Stimulated activated CD8-positive, alpha-beta memory T cell treated with anti-CD3 and anti-CD28 coated beads, Interleukin-12 subunit alpha, Interleukin-12 subunit beta, amount 100 ng/mL, for 1 hour (primary cell): ENCODE measurements at places on chromosomes 4 and X.

- no peak for DNase-seq
Observed at GRCh38 chrX:24493740-24494581, 28.9 kb downstream of the PDK3 start.

GRCh38 chrX:115311139-115311538 lies 21.6 kb downstream of the LUZP4 start:
- no peak for DNase-seq

GRCh38 chrX:68304602-68305001 lies 128.7 kb downstream of the OPHN1 start:
- no peak for DNase-seq

- DNase-seq = no peak
Observed at GRCh38 chr4:15776871-15777648, 1.1 kb upstream of the CD38 start.

GRCh38 chr4:161900110-161900509 lies 263.7 kb downstream of the FSTL5 start:
- DNase-seq = no peak

DNA sequence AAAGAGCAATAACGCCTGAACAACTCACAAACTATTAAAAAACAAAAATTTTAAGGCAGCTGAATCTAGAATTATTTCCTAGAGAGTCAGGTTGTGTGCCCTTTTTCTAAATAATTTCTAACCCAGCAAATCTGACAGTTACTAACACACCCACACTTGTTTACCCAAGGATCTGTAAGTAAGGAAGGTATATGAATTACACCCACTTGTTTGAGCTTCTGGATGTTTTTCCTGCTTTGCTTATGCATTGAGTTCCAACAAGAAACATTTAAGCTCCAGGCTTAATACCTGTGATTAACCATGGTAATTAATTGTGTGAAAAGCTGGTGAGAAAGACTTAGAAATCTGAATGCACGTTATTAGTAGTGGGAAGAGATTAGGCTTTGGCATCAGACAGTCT lies 1.5 kb downstream of the NIPAL1 start:
- DNase-seq = no peak

DNA sequence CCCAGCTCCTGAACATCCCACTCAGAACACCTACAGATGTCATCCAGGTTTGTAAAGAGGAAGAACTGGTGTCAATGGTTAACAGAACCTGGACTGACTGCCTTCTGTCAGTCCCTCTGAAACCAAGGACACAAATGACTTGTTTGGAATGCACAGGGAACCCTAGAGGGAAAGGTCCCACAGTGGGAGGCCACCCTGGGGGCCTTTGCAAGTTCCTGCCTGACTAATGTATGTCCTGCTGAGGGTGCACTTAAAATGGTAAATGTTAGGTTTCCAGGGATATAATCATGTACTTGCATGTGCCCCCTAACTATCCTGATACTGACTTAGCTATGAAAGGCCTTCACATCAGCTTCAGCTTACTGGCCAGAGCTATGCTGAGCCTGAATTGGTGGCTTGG lies 15.0 kb upstream of the XAGE2 start:
- DNase-seq = no peak

GRCh38 chr4:72582853-72583252 lies 13.8 kb upstream of the ADAMTS3 start:
- DNase-seq = no peak

GRCh38 chr4:155614111-155614762 lies 52.4 kb upstream of the GUCY1A1 start:
- DNase-seq = no peak

GRCh38 chrX:110167952-110168451 lies 149.9 kb downstream of the AMMECR1 start:
- no peak for DNase-seq

DNA sequence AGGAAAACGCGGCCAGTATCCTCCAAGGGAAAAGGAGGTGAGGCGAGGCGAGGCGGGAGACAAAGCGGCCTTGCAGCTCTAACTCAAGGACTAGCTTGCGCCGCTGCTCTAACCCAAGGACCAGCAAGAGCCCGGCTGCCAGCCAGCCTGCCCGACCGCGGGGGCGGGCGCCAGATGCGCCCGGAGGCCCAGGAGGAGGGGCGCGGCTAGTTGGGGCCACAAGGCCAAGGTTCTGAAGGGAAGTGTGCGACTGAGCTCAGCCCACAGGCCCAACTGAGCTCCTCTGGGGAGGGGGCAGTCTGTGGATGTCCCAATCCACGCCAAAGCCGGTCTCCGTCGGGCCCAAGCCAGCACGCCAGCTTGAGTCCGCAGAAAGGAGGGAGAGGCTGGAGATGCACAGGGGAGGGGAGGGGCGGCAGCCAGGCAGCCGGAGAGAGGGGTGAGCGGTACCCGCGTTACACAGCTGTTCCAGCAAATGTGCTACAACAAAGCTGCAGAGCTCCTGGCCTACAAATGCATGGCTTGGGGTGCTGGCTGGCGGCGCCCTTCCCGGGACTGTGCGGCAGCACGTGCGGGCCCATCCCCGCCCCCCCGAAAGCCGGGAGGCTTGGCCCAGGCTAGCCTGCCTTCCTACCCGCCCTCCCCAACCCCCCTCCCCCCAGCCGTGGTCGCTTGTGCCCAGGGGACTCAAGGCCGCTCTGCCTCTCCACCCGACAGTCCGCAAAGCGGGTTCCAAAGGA lies 637 bp downstream of the AMER1 start:
- no peak for DNase-seq

- no peak for DNase-seq
Observed at GRCh38 chr4:182265881-182266280, 22.7 kb downstream of the TENM3 start.

DNA sequence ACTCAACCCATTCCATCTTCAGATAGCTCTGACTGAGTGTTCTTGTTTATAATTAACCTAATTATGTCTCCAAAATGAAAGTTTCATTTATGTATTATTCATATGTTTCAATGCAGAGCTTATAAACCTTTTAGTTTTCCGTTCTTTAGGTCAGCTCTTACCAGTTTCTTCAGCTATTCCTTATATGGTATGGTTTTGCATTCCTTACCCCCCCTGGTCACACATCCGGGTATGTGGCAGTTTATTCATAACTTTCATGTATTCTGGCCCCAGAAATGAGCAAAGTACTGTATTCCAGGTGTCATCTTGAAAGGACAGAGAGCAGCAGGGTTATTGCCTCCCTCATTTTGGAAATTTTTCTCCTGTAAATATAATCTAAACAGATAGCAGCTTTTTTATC lies 16.8 kb upstream of the IGSF1 start:
- no peak for DNase-seq

- DNase-seq = no peak
Observed at GRCh38 chr4:183144787-183145186, 45.7 kb downstream of the WWC2 start.

GRCh38 chrX:123830309-123830708 lies 29.5 kb upstream of the XIAP start:
- no peak for DNase-seq

DNA sequence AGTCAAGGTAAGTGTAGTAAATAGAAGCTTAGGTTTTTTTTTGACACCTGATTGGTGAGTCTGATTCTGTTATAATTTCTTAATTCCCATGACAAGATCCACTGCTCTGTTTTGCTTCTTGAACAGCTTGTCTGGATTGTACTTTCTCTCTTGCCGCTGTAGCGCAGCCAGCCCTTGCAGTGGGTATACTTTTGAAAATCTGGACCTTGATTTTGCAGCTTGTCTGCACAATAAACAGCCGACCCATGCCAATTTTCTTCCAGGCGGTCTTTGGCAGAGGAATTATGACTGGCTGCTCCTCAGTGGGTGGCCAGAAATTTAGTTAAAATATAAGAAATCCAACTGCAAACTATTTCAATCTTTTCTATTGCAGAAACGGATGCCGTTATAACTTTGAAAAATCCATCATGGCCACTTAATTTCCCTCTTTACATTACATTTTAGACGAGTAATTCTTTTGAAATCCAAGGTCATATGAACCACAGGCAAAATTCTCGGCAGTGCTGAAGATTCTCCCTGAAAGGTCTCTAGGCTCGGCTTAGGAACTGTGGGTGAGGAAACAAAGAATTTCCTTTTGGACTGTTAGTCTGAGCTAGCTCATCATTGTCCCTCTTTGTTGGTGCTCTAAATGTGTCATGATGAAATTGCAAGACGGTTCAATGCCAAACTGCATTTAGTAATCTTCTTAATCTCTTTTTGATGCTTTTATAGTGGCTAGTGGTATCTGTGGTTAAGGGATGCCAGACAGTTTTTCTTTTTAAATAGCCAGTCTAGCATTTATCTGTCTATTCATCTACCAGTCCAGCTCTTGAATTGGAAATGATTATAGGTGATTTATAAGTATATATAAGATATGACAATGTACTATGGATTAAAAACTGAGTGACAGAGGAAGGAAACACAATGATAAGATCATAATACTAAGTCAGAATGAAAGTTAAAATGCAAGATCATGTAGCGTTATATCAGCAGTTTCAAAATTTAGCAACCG lies 31.5 kb upstream of the PTTG2 start:
- DNase-seq = no peak

DNA sequence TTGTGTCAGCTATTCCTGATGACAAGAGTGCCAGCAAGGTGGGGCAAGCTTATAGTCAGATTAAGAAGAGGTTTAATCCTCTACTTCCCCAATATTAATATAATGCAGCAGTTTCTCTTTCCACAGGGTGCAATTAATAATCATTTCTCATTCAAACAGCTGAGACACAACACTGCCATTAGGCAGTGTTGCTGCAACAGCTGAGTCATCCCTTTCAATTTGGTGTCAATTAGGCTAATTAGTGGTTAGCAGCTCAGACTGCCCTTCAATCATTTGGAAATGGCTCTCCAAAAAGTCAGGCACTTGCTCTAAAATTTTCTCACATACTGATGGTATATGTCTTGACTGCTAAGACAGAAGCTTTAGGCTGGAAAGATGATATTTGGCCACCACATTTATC lies 265.7 kb upstream of the FAM241A start:
- DNase-seq = no peak

GRCh38 chr4:76246852-76247251 lies 4.7 kb upstream of the FAM47E start:
- DNase-seq = no peak

GRCh38 chrX:17380221-17380620 lies 5.2 kb downstream of the NHS start:
- DNase-seq = no peak

- no peak for DNase-seq
Observed at GRCh38 chrX:93591398-93591797, 82.0 kb downstream of the NAP1L3 start.

DNA sequence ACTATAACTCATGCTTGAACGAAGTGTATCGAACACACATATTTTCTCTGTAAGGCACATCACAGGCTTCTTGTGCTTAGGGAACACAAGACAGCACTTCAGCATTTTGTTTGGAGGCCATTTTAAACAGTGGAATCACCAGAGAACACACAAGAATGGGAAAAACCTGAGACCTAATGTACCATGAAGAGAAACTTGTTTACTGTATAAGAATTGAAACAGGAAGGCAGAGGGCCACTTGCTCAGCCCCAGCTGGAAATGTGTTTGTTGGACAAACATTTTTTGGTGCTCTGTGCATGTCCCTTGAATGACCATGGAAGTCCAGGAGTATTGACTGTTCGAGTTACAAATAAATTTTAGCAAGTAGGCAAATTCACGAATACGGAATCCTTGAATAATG lies 47.5 kb downstream of the RAPGEF2 start:
- DNase-seq = no peak

GRCh38 chr4:5045097-5045496 lies 6.2 kb upstream of the STK32B start:
- DNase-seq = no peak

GRCh38 chr4:3387154-3387942 lies 54.4 kb upstream of the HGFAC start:
- no peak for DNase-seq

GRCh38 chrX:46340696-46341095 lies 204.5 kb downstream of the ZNF674 start:
- no peak for DNase-seq

- DNase-seq = no peak
Observed at GRCh38 chr4:24226667-24227066, 336.8 kb upstream of the PPARGC1A start.

DNA sequence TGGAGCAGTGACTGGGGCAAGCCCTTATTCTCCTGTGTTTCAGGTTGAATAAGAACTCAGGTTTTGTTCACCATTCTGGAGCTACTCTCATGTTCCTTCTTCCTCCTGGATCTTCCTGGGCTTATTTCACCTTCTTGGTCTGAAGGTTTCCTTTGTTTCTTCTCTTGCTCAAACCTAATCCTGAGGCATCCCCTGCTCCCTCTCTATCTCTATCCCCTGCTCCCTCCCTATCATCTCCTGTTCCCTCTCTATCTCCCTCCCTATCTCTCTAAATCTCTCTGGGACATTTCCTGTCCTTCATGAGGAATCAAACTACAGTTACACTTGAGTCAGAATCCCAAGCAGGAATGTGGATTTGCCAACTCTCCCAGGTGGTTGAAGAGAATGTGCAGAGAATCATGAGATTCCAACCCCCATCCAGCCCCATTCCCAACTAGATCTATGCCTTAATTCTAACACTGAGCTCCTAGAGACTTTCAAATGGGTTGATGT lies 134.9 kb upstream of the ZIC3 start:
- DNase-seq = no peak

DNA sequence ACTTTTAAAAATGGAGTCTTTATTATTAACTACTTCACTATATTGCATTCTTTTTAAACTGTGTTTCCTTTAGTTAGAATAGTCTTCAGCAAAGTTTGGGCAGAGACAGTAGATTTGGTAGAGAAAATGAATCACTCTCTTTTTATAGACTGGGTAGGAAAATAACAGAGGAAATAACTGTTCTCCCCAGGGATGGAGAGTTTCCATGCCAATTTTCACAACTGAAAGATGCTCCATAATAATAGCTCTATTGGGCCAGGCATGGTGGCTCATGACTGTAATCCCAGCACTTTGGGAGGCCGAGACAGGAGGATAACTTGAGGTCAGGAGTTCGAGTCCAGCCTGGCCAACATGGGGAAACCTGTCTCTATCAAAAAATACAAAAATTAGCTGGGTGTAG lies 13.1 kb downstream of the HSD17B13 start:
- DNase-seq = no peak

DNA sequence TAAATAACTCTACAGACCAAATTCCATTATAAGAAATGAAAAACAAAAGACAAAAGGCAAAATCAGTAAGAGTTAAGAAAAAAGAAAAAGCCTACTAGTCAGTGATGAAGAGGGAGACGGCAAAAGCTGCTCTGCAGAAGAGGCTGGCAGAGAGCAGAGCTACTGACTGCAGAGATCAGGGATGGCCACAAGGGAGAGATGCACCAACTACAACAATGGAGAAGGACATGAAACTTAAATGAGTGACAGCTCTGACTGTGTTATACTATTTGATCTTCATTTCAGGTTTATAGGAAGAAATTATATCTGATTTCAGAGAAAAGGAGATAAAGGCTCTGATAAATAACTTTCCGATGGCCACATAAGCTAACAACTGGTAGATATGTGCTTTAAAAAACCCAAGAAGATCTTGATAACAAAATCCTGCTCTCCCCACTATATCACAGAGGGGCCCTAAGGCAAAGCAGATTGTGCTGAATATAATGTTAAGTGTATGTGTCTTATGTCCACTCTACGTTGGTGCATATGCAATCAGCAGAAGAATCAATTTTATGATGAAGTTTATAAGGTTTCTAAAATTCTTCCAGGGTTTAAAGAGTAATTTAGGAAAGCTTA lies 58.4 kb upstream of the COX18 start:
- DNase-seq = no peak

- DNase-seq = no peak
Observed at GRCh38 chr4:70901607-70901983, 574 bp upstream of the MOB1B start.

GRCh38 chrX:34778916-34779315 lies 121.8 kb upstream of the TMEM47 start:
- DNase-seq = no peak
